ENCODE measurements at places on chromosomes 7 and 10.

DNA sequence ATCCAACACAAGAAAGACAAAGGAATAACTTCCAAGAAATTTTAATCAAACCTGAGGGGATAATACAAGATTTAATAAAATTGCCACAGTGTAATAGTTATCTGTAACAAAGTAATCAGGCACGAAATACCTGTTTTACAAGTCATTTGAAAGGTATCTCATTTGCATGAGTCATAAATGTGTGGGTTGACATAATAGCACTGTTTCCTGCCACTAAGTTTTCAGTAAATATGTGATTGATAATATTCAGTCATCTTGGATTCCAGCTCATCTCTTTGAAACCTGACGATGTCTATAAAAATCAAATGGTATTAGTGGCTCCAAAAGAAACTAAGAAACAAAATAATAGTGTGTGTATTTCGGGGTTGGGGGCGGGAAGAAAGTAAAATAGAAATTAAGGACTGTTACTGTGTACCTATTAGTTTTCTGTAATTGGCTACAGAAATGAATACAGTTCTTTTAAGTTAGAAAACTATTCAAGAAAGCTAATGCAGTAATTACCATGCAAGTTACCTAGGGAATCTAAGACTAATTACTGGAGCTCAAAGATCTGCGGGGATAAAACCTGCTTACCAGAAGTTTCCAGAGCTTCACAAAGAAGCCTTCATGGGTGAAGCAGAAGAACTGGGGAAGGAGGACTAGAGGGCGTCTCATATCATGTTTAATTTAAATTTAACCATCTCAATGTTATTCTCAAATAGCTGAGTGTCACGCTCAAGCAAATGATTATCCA lies 100.7 kb downstream of the ST8SIA6 start:
- DNase-seq = no peak

GRCh38 chr10:104054430-104054829 lies 31.2 kb downstream of the COL17A1 start:
- no peak for DNase-seq

DNA sequence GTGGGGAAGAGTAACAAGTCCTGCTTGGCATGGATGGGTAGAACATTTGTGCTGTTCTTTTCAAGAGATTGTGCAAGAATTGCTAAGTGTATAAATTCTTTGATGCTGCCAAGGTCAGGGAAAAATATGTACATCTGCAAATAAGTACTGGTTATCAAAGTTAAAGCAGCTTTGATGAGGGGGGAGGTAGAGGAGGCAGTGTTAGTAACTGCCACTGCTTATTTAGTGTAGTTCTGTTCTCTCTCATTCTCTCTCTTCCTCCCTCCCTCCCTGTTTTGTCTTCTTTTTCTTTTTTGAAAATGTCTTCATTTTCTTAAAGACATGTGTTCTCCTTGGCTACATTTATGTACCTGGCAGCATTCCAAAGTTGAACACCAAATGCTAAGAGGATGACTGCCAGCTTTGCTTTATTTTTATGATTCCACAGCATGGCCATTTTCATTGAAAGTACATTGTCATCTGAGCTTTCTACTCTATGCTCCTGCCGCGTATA lies 18.6 kb downstream of the CACNB2 start:
- DNase-seq = no peak

- no peak for DNase-seq
These were observed 79.8 kb downstream of the PFKFB3 start for GRCh38 chr10:6282454-6282958.

GRCh38 chr7:138092486-138093028 lies 16.3 kb downstream of the AKR1D1 start:
- no peak for DNase-seq

DNA sequence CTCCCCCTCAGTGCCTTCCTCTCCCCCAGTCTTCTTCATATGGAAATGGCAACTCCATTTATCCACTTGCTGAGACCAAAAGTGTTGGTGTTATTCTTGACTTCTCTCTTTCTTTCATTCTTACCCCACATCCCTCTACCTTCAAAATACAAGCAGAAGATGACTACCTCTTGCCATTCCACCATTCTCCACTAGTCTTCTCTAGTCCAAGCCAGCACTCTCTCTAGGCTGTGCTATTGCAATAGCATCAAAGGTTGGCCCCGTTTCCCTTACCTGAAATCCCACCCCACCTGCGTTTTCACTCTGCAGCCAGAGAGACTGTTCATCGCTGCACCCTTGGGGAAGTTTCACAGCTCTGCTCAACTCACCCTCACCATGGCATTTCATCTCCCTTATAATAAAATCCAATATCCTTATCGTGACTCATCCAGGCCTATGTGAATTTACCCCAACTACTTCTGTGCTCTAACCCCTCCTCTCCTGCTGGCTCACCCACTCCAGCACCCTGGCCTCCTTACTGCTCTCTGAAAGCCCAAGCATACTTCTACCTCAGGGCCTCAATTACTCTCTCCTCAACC lies 109.1 kb downstream of the LSM5 start:
- no peak for DNase-seq

DNA sequence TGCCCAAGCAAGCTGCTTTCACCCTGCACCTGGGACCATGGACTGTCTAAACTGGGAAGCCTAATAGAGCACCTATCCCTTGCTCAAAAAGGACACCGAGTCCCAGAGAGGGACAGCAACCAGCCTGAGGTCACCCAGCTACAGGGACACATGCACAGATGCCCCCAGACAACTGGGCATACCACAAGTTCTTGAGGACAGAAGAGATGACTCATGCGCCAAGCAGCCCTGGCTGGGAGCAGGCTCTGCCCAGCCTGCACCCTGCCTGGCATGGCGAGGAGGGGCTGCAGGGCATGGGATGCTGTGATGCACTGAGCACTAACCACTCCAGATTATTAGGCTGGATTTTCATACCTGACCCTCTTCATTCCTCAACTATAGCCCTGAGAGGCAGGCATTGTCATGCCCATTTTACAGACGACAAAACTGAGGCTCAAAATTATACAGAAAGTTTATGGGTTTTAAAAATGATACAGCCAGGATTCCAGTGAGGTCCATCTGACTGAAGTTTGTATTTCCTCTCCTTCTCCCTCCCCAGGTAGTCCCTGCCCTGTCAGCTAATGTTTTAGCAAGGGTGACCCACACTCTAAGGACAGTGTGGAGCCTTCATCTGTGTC lies 289.3 kb upstream of the ZMIZ1 start:
- DNase-seq = no peak

- DNase-seq = no peak
These were observed 58.2 kb downstream of the STRA8 start for GRCh38 chr7:135291809-135292253.

GRCh38 chr7:149620961-149621360 lies 123.4 kb upstream of the ZNF746 start:
- DNase-seq = no peak

GRCh38 chr7:46932306-46932675 lies 649.6 kb downstream of the TNS3 start:
- no peak for DNase-seq

DNA sequence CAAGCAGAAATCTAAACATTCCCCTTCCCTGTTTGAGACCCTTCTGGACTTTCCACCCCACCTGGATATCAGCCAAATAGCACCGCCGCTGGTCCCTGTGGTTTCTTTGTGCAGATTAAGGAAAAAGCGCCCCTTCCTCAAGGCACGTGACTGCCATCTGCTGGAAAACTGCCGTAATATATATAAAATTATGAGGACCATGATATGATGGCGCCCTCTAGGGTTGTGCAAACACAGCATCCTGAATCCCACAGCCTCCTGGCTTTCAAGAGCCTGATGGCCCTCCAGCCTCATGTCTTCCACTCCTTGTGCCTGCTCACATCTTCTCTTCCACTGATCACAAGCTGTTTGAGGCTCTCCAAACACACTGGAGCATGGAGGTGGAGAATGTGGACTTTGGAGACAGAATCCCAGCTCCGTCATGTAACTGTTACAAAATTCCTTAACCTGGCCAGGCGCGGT lies 121.3 kb downstream of the MYL10 start:
- no peak for DNase-seq

DNA sequence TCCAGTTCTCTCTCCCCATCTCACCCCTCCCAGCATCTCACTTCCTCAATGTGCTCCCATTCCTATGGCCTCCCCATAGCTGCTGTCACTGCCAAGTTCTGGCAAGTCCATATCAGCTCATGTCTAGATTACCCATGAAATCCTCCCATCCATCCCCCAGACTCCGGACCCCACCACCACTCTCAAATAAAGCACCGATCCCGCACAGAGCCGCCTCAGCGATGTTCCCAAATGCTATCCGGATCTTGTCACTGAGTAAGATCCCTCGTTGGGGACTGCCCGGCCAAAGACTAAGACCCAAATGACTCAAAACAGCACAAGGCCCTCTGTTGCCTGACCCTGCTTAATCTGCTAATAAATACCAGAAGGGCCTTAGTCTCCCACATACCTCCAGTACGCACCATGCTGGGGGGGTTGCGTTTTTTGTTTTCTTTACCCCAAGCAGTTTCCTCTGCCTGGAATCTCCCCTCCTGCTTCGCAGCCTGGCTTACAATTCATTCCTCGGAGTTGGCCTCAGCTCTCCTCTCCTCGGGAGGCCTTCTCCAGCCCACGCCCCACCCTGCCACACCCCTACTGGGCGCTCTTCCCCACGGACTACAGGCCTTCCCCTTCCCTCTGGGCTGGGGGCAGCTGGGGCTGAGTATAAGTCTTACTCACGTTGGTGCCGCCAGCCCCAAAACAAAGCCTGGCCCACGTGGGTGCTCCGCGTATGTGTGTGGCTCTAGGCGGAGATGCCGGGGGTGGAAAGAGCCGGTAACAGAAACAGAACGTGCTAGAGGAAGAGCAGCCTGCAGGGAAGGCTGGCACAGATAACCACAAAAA lies 1.8 kb upstream of the DUSP5 start:
- DNase-seq = no peak

GRCh38 chr7:120942861-120943260 lies 7.7 kb upstream of the ING3 start:
- no peak for DNase-seq

Data from esophagus squamous epithelium (tissue), 5 donors.